ENCODE measurements at places on chromosomes 2 and 18. TPM values are rescaled to one million over a fixed set of nuclear protein-coding genes. Genes with fewer than 3 reads are reported as not detected.

Gene COBLL1
- total RNA-seq: 110 TPM

Gene ANKRD29
- 2.4 TPM for total RNA-seq

Gene RBKS
- total RNA-seq: 1.4 TPM

Gene AQP12B
- total RNA-seq: not detected

Gene TYMS
- 60.8 TPM for total RNA-seq

Gene GKN1
- not detected for total RNA-seq

Gene FN1
- 896 TPM for total RNA-seq

Gene VIT
- 0.78 TPM for total RNA-seq

Gene DCDC2C
- total RNA-seq: not detected

Gene CD28
- total RNA-seq: not detected

Gene CHCHD5
- total RNA-seq: 32.3 TPM

Gene NLRC4
- not detected for total RNA-seq

DNA sequence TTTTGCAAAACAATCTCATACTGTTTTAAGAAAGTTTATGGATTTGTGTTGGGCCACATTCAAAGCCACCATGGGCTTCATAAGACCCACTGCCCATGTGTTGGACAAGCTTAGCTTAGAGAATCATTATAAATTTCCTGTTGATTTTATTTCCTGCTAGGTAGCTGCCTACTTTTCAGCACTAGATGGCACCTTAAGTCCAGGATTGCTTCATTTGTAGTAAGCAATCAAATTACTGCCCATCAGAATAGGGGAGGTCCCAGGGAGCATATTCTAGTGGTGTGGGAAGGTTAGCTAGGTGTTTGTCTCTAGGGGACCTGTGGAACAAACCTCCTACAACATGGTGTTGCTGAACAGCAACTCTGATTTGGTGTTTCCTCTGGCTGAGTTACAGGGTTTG, 11.0 kb upstream of the DCDC2C start:
- no peak overlapping the region for H3K27ac ChIP-seq
- no peaks in the 10 kb centered on the region for H3K36me3 ChIP-seq
- peaks cover 50% of the 10 kb centered on the region for H3K27me3 ChIP-seq
- H3K4me1 ChIP-seq: no peaks in the 10 kb centered on the region
- no peak overlapping the region for H3K4me3 ChIP-seq

DNA sequence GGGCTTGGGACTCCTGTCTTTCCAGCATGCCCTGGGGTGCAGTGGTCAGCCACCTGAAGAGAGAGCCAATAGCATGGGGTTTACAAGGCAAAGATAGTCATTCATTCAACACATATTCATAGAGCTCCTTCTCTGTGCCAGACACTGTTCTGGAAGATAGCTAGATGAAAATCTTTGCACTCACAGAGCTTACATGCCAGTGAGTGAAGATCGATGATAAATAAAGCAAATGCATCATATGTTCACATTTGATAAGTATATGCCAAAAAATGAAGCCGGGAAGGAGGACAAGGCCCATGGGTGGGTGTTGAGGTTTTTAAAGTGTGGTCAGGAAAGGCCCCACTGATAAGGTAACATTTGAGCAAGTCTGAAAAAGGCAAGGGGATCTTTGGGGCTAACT, 130.8 kb upstream of the CDCA7 start:
- no peak overlapping the region for H3K4me3 ChIP-seq
- H3K27ac ChIP-seq: no peak overlapping the region
- H3K36me3 ChIP-seq: peaks cover 6% of the 10 kb centered on the region
- no peaks in the 10 kb centered on the region for H3K27me3 ChIP-seq
- no peak for DNase-seq

GRCh38 chr2:230586328-230586982, 126.2 kb upstream of the CAB39 start:
- no peaks in the 10 kb centered on the region for H3K4me1 ChIP-seq
- H3K36me3 ChIP-seq: no peaks in the 10 kb centered on the region

DNA sequence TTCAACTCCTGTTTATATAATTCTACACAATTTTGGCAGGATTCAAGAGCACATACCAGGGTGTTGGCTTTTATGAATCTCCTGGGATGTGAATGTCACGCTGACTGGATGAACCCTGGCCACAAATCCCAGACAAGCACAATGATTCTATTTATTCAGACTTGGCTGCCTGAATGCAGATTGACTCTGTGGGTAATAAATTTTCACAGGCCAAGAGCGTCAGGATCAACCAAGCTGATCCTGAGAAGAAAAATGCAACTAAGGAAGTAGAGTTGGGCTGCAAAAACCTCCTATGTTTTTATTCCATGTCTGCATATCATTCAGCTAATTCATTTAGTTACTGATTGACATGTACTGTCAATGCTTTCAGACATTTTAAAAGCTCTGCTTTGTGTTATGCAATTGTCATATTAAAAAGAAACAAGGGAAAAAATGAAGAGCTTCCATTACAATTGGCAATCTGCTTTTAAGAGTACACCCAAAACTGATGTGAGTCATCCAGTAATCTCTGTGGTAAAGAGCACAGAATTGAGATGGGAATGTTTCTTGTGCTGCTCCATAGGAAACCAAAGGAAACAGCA, 173.0 kb upstream of the REV1 start:
- H3K4me1 ChIP-seq: peaks cover 5% of the 10 kb centered on the region
- H3K27ac ChIP-seq: no peak overlapping the region
- no peaks in the 10 kb centered on the region for H3K27me3 ChIP-seq

DNA sequence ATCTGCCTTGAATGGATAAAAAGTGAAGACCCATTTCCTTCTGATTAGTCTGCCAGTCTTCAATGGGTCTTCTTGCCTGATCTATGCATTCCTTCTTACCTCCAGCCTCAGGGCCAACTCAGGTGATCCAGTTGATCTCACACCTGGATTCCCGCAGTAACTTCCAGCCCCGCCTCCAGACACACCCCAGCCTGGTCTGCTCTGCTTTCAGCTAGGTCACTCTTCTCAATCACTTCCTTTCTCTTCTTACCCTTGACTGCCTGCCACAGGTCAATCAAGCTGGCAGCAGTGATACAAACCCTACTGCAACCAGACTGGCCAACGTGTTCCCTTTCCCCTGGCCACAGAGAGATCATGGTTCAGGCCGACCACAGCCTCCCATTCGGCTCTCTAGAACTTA, 263.6 kb downstream of the ZNF516 start:
- no peak overlapping the region for H3K4me3 ChIP-seq
- H3K27me3 ChIP-seq: peaks cover 7% of the 10 kb centered on the region
- H3K4me1 ChIP-seq: peaks cover 11% of the 10 kb centered on the region
- no peaks in the 10 kb centered on the region for H3K36me3 ChIP-seq
- DNase-seq: no peak

DNA sequence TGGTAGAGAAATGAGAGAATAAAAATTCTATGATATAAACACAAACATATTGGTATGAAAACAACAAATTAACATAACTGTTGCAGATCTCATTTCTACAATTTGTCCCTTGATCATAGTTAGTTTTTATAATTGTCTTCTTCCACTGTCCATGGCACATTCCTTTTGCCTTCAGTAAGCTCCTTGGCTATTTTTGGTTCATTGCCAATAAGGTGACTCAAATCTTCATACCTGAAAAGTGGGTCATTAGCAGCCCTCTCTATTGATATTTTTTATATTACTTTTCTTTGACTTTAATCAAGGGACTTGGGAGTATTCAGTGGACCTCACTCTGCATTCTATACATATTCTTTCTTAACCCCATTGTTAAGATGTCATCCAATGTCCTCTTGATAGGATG, 552.9 kb downstream of the TDRD15 start:
- DNase-seq: no peak
- no peak overlapping the region for H3K4me3 ChIP-seq
- H3K27me3 ChIP-seq: no peaks in the 10 kb centered on the region
- no peak overlapping the region for H3K27ac ChIP-seq
- H3K36me3 ChIP-seq: no peaks in the 10 kb centered on the region

DNA sequence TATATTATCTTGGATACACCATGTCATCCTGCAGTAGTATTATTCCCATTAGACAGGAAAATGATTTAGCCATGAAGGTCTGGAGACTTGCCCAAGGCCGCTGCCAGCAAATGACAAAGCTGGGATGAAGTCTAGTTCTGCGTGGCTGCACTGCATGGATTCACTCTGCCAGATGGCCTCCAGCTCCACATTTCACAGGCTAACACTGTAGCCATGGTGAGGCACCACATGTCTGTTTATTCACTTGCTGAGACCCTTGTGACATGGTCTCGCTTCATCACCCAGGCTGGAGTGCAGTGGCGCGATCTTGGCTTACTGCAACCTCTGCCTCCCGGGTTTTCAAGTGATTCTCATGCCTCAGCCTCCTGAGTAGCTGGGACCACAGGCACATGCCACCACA, 31.5 kb upstream of the SCG2 start:
- DNase-seq: no peak
- no peak overlapping the region for H3K4me3 ChIP-seq
- peaks cover 4% of the 10 kb centered on the region for H3K36me3 ChIP-seq

GRCh38 chr2:1825046-1825445, 80.7 kb upstream of the PXDN start:
- no peaks in the 10 kb centered on the region for H3K27me3 ChIP-seq
- H3K36me3 ChIP-seq: no peaks in the 10 kb centered on the region
- H3K4me3 ChIP-seq: no peak overlapping the region
- no peak for DNase-seq
- H3K4me1 ChIP-seq: peaks cover 13% of the 10 kb centered on the region

DNA sequence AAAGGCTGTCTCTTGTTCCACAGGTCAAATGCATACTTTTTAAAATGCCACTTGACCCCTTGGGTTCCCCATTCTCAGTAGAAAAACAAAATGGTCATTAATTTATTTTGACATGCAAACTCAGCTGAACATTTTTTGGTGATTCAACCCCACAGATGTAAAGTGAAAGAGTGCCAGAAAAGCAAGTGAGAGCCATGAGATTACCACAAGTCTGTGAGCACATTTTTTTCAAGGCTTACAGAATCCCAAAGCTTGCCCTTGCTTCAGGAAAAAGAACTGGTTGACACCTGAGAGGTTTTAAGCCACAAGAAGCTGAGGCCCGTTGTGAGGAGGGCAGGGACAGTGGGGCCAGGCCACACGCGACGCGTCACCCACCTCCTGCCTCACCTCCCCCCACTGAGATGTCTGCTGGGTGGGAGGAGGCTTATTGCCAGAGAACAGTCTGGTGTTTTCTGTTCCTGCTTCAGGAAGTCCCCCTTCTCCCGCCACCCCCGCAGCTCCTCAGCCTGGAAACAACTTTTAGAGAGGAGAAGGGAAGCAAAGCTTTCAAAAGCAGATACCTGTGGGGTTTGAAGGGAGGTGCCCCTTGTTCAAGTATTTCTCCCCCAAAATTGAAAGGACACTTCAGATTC, 70.4 kb upstream of the CYP1B1 start:
- DNase-seq: no peak
- no peak overlapping the region for H3K4me3 ChIP-seq
- H3K27me3 ChIP-seq: no peaks in the 10 kb centered on the region

DNA sequence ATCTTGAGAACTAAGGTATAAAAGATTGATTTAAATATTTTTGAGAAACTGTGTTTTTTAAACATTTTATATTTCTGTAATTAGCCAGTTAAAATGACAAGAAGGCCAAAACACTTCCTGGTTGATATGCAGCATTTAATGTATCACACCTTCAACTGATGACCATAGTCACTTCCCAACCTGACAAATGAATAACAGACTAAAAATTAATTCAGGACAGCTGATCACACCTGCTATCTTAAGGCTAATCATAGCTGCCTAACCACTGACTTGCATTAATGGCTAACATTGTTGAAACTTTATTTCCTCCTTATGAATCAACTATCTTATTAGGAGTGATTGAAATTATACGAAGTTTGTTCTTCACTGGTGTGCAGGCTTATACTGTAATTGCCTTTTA, 125.8 kb upstream of the MSTN start:
- no peak overlapping the region for H3K4me3 ChIP-seq
- peaks cover 3% of the 10 kb centered on the region for H3K36me3 ChIP-seq
- H3K27me3 ChIP-seq: no peaks in the 10 kb centered on the region
- no peaks in the 10 kb centered on the region for H3K4me1 ChIP-seq
- H3K27ac ChIP-seq: no peak overlapping the region

- no peak overlapping the region for H3K4me3 ChIP-seq
- H3K4me1 ChIP-seq: no peaks in the 10 kb centered on the region
- no peaks in the 10 kb centered on the region for H3K27me3 ChIP-seq
- peaks cover 30% of the 10 kb centered on the region for H3K36me3 ChIP-seq
These were observed 115.2 kb downstream of the ZNF236 start for GRCh38 chr18:76937597-76937996.

GRCh38 chr2:194545978-194546377, 1111.0 kb upstream of the SLC39A10 start:
- H3K4me3 ChIP-seq: no peak overlapping the region
- peaks cover 23% of the 10 kb centered on the region for H3K4me1 ChIP-seq
- H3K27me3 ChIP-seq: no peaks in the 10 kb centered on the region
- no peak for DNase-seq
- peaks cover 4% of the 10 kb centered on the region for H3K36me3 ChIP-seq
- no peak overlapping the region for H3K27ac ChIP-seq

- H3K27ac ChIP-seq: no peak overlapping the region
- H3K36me3 ChIP-seq: no peaks in the 10 kb centered on the region
- DNase-seq: no peak
- no peak overlapping the region for H3K4me3 ChIP-seq
- peaks cover 21% of the 10 kb centered on the region for H3K4me1 ChIP-seq
These were observed 185.7 kb downstream of the FAM210A start for GRCh38 chr18:13540477-13541182.

DNA sequence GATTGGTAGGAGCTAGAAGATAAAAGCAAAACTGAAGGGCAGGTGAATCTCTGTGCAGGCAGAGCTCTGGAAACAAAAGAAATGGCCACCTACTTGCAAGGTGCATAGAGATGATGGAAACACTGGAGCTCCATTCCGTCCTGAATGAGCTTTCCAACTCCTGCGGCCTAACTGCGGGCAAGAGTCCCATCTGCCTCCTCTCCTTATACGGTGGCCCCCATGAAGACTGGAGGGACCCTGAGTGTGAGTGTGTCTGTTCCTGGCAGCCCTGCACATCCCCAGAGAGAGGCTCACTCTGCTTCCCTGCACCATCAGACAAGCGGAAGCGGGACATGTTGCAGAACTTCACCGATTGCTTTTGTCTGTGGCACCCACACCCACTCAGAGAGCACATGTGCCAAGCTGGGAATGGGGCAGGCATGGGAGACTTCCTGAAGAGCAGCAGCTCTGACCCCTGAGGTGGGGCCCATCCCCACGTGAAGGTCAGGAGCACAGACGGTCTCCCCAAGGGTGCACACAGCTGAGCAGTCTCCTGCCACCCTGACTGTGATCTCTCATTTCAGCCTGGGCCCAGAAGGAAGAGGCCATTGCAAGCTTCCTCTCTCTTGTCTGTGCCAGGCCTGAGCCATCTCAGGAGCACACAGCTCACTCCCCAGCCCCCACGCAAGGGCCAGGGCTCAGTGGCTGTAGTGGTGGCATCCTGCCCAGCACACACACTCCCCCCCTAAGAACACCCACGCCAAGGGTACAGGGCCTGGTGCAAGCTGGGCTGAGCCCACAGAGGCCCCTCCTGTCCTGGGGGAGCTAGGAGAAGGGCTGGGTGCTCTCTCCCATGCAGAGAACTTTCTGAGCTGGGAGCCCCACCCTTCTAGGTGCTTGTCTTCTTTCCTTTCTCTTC, 75.3 kb downstream of the STPG4 start:
- H3K27ac ChIP-seq: no peak overlapping the region
- no peaks in the 10 kb centered on the region for H3K27me3 ChIP-seq
- no peak for DNase-seq
- peaks cover 26% of the 10 kb centered on the region for H3K4me1 ChIP-seq
